Esophagus muscularis mucosa (tissue), 4 donors: ENCODE measurements at places on chromosomes 6 and 20. TPM values are rescaled to one million over a fixed set of nuclear protein-coding genes. Genes with fewer than 3 reads are reported as not detected.

Gene GSTA2
- total RNA-seq: not detected

- DNase-seq: no peak
Observed at GRCh38 chr20:53714524-53714923, 120.9 kb upstream of the ZNF217 start.

- no peak for DNase-seq
Observed at GRCh38 chr6:80594461-80594860, 488.0 kb downstream of the BCKDHB start.

GRCh38 chr6:1381481-1382330, 7.7 kb upstream of the FOXF2 start:
- DNase-seq: no peak

Gene CPXM1
- not detected for total RNA-seq

DNA sequence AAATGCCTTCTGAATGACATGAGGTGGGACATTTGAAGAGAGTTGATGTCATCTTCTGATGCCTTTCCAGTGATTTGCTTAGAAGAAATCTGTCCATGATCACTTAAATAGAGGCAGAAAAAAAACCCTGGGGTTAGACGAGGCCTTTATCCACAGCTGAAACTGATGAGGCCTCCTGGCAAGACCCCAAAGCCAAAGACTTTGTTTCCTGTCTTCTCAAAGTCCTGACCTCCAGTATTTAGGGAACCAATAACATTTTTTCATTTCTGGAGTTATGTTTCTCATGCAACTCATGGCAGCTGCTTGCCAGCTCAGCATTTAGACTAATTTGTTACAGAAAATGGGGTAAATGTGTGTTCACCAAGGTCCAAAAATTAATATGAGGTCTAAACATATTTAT, 248.0 kb upstream of the PRDM1 start:
- DNase-seq: no peak

DNA sequence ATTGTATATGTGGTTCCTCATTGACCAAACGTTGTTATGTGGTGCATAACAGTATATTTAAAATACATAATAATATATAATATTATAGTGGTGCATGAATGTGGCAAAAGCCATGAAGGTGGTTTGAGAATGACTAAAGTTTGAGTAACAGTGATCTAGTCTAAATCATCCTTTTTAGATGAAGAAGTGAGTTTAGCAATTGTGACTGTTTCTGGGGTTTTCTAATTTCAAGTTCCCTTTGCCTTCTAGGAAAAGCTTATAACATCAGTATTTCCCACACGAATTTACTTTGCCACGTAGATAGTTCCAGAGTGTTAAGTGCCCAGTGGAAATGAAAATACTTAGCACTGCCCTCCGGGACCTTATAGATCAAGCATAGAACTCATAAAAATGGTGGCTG, 40.9 kb downstream of the ARFGEF2 start:
- no peak for DNase-seq

DNA sequence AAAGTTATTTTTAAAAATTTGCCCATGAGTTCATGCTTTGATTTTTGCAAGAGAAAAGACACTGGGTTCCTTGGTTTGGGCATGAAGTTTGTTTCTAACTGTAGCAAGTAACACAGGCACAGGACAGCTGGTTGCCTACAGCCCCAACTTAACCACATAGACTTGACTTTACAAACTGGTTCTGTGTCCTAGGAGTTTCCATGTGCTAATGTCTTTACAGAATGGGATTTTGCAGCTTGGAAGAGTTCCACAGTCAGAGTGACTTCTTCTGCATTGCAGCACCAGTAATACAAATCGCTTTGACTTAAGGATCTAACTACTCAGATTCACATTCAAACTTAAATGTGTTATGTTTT, 44.3 kb downstream of the OR2B2 start:
- DNase-seq: no peak

- DNase-seq: no peak
Observed at GRCh38 chr6:161319231-161319630, 45.4 kb upstream of the AGPAT4 start.

- no peak for DNase-seq
Observed at GRCh38 chr20:44010162-44010704, 95.6 kb downstream of the TOX2 start.

GRCh38 chr6:158506601-158507000, 53.3 kb upstream of the TMEM181 start:
- no peak for DNase-seq

GRCh38 chr6:81750200-81750599, 2.3 kb downstream of the TENT5A start:
- DNase-seq: no peak

- no peak for DNase-seq
Observed at GRCh38 chr20:30506100-30506499, 751.4 kb upstream of the DEFB115 start.

DNA sequence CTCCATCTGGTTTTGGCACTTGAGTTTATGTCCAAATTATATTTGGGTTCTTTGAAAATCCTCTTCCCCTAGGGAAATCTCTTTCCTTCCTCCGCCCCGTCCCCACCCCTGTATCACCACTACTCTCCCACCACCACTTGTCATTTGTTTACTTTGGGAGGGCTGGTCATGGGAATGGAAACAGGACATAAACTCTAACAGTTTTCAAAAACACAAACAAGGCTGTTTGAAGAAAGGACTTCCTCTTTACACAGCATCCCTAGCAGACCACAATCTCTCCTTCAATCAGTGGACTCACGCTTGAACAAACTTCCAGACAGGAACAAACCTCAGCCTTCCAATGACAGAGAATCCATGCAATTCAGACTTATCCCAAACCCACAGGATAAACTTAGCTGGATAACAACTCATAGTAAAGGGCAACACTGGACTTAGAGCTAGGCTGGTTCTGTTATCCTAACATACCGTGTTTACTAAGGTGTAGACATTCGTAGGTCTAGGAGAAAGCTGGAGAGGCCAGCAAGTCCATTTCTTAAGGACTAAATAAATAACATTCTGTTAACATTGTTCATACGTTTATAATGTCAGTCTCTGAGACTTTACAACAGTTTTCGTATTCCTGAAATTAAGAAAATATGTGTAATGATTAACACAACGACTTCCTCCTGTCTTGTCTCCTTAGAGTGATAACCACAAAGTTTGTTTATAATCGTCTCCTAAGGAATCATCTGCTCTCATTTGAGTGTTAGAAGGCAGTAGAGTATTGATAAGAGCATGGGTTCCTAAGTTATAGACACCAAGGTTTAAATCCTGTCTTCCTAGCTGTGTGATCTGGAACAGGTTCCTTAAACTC, 44.1 kb upstream of the CTAGE9 start:
- DNase-seq: no peak

GRCh38 chr6:18115356-18115755, 7.1 kb downstream of the NHLRC1 start:
- no peak for DNase-seq

Gene TMX4
- total RNA-seq: 70.6 TPM

- no peak for DNase-seq
Observed at GRCh38 chr20:15302075-15302474, 964.7 kb upstream of the FLRT3 start.

GRCh38 chr6:148343047-148343782, 577 bp downstream of the SASH1 start:
- DNase-seq: no peak

- no peak for DNase-seq
Observed at GRCh38 chr6:77322604-77323003, 140.7 kb downstream of the HTR1B start.

Gene NMBR
- total RNA-seq: not detected

GRCh38 chr20:49028684-49029083, 17.4 kb upstream of the CSE1L start:
- no peak for DNase-seq

- DNase-seq: no peak
Observed at GRCh38 chr20:43188861-43189553, 699 bp downstream of the PTPRT start.

DNA sequence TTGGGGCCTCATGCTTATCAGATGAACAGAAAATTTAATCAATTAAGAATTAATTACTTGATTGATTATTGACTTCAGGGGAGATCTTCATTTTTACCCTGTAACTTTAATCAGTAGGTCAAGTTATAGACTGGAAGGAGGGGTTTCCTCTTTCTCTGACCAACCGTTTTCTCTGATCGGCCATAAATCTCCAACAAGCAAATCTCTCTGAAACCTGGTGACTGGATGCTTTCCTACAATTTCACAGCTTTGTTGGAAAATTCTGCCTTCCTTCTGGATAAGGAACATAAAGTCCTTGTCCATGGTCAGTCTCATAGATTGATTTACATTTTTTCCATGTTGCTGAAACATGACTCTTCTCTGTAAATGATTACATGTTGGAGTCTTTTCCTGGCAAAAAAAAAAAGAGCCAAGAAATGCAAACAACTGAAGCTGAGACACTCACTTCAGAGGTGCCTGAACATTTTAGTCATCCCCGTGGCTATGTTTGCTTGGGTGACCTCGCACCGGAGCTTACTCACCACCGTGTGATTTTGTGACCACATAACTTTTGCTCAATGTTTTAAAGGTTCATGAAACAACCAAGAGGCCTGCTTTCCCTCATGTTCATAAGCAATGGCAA, 31.0 kb downstream of the IRF4 start:
- DNase-seq: no peak

DNA sequence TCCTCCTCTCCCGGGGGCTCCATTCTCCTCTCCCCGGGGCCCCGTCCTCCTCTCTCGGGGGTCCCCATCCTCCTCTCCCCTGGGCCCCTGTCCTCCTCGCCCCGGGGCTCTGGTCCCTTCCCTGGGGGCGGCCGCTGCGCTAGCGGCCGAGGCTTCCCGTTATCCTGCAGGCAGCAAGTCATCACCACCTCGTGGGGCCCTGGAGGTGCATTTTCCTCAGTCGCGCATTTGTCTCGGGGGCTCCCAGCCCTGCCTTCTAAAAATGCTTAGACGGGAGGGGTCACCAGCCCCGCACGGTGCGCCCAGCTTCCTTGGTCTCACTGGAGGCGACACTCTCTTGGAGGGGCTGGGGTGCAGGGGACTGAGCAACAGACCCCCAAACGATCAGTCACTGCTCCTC, 216.5 kb downstream of the QKI start:
- no peak for DNase-seq

- peak; percentile 8 for DNase-seq
Observed at GRCh38 chr6:17458966-17459365, 65.6 kb downstream of the CAP2 start.

Gene PNISR
- total RNA-seq: 115 TPM

- DNase-seq: no peak
Observed at GRCh38 chr6:30938730-30939129, 2.0 kb upstream of the MUCL3 start.

- DNase-seq: no peak
Observed at GRCh38 chr6:100088009-100088408, 94.0 kb upstream of the MCHR2 start.

Gene CD109
- total RNA-seq: 21.4 TPM

Gene DLGAP4
- total RNA-seq: 50.2 TPM

- DNase-seq: no peak
Observed at GRCh38 chr6:83711958-83712357, 3.1 kb upstream of the SNAP91 start.

Gene RBM24
- total RNA-seq: 21.2 TPM

Gene DNAH8
- under 0.01 TPM for total RNA-seq

Gene SLC17A2
- not detected for total RNA-seq
